Left renal pelvis (tissue), 4 donors: ENCODE measurements at places on chromosomes 3 and 15. TPM values are rescaled to one million over a fixed set of nuclear protein-coding genes. Genes with fewer than 3 reads are reported as not detected.

Gene MKRN3
- polyA plus RNA-seq: 0.45 TPM

Gene NOX5
- 1.3 TPM for polyA plus RNA-seq

Gene CPNE9
- polyA plus RNA-seq: 0.15 TPM

Gene LARP6
- polyA plus RNA-seq: 19.1 TPM

Gene ECT2
- polyA plus RNA-seq: 44.6 TPM

Gene TRAT1
- polyA plus RNA-seq: 0.40 TPM

Gene SLC2A2
- polyA plus RNA-seq: 8.6 TPM

Gene ZDHHC23
- polyA plus RNA-seq: 12.2 TPM

Gene SLC28A1
- 3.8 TPM for polyA plus RNA-seq

Gene MAGEL2
- 5.0 TPM for polyA plus RNA-seq

Gene SPINK8
- polyA plus RNA-seq: 0.77 TPM

Gene TRMT10C
- polyA plus RNA-seq: 34.2 TPM

Gene CHRFAM7A
- polyA plus RNA-seq: 1.2 TPM

Gene GP9
- 0.50 TPM for polyA plus RNA-seq

Gene ACOX2
- polyA plus RNA-seq: 40.0 TPM

Gene CSPG4
- polyA plus RNA-seq: 8.6 TPM

Gene RASGRP1
- polyA plus RNA-seq: 13.5 TPM

Gene KBTBD12
- 1.6 TPM for polyA plus RNA-seq

Gene LDHAL6B
- polyA plus RNA-seq: not detected

Gene RTP1
- not detected for polyA plus RNA-seq

Gene CYP8B1
- 0.92 TPM for polyA plus RNA-seq

Gene GABRR3
- polyA plus RNA-seq: not detected

Gene TMEM207
- polyA plus RNA-seq: 20.7 TPM

Gene DCLK3
- polyA plus RNA-seq: 0.79 TPM

Gene CKMT1B
- 0.66 TPM for polyA plus RNA-seq

Gene TM6SF1
- 2.4 TPM for polyA plus RNA-seq

Gene MEF2A
- 64.4 TPM for polyA plus RNA-seq

Gene FHIT
- polyA plus RNA-seq: 30.1 TPM

Gene GOLGA6L7
- 0.25 TPM for polyA plus RNA-seq

Gene MASP1
- 4.8 TPM for polyA plus RNA-seq

Gene TMEM212
- 0.10 TPM for polyA plus RNA-seq

Gene RAD51
- polyA plus RNA-seq: 10.7 TPM

Gene CILP
- polyA plus RNA-seq: 4.7 TPM

Gene VILL
- polyA plus RNA-seq: 13.1 TPM

Gene STRA6
- polyA plus RNA-seq: 57.7 TPM

Gene FOXB1
- polyA plus RNA-seq: not detected

Gene UBE2E2
- polyA plus RNA-seq: 64.7 TPM

Gene KLHL6
- polyA plus RNA-seq: 1.1 TPM

Gene C2CD4A
- 0.31 TPM for polyA plus RNA-seq

Gene ADGRG7
- not detected for polyA plus RNA-seq

Gene CPLX3
- polyA plus RNA-seq: not detected

Gene CHRNA5
- 11.3 TPM for polyA plus RNA-seq
